WTC11 (cell line): ENCODE measurements at places on chromosomes 13 and 19.

- no peak for DNase-seq
These were observed 8.6 kb downstream of the LILRA6 start for GRCh38 chr19:54233941-54234340.

- no peak for DNase-seq
These were observed 123.3 kb upstream of the TMTC4 start for GRCh38 chr13:100797921-100798320.

- DNase-seq: no peak
These were observed 5.7 kb downstream of the SLC7A9 start for GRCh38 chr19:32863841-32864240.

GRCh38 chr13:19561585-19561984 is 253 bp upstream of the TPTE2 start:
- no peak for DNase-seq

DNA sequence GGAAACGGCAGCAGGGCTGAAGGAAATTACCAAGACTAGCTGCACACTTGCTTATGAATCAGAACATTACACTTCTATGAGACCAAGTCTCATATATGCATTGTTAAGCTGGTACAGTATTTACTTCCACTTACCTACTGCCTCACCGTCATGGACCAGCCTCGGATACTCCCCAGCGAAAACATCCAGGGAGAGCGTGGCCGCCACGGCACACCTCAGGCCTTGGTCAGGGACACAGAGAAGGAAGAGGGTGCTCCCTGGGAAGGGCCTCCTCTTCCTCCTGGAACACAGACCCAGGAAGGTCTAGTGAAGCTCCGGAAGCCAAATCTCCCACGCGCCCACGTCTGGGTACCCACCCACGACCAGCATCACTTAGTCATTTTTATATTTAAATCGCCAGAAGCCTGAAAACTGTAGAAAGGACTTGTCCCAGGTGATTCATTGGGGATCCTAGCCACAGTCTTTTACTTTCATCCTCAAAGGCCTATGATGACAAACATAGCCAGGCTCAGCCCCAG is 24.4 kb upstream of the MTIF3 start:
- DNase-seq: no peak

DNA sequence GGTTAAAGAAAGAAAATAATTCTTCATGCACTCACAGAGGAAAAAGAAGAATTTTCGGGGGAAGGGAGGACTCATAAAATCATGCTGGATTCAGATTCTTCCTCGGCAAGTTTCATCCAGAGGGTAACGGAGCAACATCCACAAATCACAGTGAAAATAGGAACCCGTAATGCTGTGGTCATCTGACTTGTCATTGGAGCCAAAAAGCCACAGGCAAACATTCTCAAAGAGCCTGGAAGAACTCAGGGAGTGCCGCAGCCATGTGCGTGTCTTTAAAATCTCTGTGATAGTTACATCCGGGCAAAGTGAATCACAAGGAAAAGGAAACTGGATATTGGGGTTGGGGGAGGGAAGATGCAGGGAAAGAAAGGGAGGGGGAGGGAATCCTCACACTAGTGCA is 33.0 kb upstream of the VSTM2B start:
- no peak for DNase-seq

DNA sequence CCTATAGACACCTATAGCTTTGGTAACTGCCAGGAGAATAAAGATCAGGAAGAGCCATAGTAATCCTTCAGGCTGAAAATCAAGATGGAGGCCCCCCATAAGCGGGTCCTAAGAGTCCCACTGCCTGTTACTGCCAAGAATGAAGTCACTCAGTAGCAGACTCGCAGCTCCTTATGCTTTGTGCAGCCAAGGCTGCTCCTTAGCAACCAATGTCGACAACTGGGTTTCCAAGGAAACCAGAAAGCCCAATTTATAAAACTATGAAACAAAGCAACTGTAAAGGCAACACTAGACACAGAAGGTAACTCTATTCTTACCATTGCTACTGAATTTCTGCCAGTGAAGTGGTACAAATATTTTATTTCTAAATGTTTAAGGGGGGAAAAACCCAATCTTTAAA is 56.5 kb downstream of the DCLK1 start:
- DNase-seq: no peak

DNA sequence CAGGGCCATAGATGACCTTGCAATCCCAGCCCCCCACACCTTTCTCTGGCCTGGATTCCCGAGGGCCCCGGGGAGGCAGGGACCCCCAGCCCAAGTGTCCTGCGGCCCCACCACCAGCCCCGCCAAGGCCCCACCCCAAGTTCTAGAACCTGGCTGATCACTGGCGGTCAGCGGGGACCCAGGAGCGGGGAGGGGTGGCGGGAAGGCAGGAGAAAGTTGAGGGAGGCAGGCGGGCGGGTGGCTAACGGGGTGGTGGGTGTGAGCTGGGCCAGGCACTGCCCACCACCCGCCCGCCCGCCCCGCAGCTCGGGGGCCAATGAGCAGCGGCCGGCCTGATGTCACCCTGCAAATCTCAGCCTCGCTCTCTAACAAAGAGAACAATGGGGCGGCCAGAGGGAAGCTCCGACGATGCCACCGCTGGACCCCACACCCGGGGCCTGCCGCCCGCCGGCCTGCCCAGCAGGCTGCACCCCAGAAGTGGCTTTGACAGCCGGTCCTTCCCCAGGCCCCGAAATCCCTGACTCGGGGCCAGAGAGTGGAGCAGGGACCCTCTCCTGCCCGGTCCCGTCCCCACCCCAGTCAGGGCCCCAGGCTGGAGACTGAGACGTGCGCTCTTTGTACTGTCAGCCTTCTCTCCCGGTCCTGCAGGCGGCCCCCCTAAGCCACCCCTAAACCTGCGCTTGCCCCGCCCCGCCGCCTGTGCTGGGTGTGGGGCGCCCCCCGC is 1.6 kb downstream of the MEX3D start:
- DNase-seq: peak; percentile 74

DNA sequence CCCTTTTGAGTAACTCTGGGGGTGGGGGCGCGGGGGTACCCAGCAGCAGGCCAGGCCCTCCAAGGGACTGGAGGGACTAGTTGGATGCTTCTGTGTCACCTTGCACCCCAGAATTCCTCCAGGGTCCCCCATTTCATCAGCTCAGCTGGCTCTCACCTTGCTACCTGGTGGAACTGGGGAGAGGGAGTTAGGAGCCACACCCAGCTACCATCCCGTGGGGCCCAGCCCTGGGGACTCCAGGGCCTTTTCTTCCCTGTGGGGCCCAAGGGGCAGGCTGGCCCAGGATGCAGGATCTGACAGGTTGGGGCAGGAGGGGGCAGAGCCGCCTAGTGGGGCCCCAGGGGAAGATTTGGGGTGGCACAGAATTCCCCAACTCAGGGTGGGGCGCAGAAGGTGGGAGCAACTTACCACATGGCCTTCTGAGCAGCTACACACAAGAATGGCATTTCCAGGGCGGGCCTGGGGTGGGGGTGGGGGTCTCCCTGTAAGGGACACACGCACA is 32.8 kb upstream of the NANOS3 start:
- no peak for DNase-seq

GRCh38 chr13:39811696-39812095 is 156.2 kb downstream of the COG6 start:
- no peak for DNase-seq

- DNase-seq: no peak
These were observed 904 bp upstream of the ALOX5AP start for GRCh38 chr13:30734439-30734838.

DNA sequence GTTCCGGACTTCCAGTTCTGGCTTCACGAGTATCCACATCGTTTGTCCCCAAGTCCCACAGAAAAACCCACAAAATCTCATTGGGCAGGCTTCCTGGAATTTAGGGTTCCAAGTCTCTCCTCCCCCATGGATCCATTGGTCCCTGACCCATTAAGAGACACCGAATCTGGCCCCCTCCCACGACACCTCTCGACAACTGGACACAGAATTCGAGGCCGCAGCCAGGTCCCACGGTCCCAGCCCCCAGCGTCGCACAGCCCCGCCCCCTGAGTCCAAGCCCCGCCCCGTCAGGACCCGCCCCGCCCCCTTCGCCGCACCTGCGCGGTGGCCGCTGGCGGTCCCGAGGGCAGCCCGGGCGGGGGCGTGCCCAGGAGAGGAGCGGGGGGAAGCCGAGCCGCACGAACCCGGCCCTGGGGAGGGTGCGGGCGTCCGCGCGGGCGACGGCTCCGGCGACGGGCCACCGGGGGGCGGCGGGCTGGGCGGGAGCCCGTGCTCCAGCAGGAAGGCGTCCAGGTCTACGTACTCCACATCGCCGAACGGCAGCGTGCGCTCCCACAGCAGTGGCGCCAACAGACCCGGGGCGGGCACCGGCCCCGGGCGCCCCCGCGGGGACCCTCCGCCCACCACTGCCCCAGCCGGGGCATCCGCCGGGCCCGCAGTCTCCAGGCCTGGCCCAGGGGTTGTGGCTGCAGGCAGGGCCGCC is 1.8 kb downstream of the DBP start:
- DNase-seq: peak; percentile 73

- DNase-seq: peak; percentile 54
These were observed 5.5 kb downstream of the ACTMAP start for GRCh38 chr19:40744554-40745401.

DNA sequence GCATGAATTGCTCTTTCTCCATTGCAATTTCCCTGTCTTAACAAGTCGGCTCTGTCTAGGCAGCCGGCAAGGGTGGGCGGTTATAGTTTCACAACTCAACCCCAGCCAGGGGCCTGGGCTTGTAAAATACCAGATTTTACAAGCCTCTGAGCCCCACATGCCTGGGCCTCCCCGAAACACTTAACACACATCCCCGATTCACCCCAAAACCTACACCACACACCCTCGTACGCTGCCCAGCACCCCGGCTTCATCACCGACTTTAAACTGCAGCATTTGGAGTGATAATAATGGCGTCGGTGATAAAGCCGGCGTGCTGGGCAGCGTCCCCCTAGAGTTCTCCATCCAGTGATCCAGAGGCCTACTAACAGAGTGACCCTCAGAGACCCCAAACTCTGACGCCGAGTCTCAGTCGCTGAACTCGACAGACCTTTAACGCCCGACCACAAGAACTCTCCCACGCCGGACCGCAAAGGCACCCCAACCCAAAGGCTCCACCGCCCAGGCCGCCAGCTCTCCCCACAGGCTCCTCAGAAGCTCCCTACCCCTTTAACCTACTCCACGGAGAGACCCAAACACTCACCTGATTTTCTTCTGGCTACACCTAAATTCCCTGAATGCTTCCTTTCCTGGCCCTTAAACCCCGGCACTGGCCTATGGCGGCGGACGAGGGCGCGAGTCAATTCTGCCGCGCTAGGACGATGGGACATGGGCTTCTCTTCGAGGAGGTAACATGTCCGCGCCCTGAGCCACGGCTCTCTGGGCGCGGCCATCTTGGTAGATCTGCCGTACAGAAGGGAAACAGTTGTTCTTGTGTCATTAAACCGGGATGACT is at the start of gene ZNF649:
TSS of gene ZNF649 (minus strand) at position 687 of the 835 bp plus-strand sequence. CDS start 4,910 bp downstream, outside the sequence.
- peak; percentile 88 for DNase-seq

GRCh38 chr13:45781553-45782326 is 69.8 kb downstream of the SIAH3 start:
- DNase-seq: no peak

DNA sequence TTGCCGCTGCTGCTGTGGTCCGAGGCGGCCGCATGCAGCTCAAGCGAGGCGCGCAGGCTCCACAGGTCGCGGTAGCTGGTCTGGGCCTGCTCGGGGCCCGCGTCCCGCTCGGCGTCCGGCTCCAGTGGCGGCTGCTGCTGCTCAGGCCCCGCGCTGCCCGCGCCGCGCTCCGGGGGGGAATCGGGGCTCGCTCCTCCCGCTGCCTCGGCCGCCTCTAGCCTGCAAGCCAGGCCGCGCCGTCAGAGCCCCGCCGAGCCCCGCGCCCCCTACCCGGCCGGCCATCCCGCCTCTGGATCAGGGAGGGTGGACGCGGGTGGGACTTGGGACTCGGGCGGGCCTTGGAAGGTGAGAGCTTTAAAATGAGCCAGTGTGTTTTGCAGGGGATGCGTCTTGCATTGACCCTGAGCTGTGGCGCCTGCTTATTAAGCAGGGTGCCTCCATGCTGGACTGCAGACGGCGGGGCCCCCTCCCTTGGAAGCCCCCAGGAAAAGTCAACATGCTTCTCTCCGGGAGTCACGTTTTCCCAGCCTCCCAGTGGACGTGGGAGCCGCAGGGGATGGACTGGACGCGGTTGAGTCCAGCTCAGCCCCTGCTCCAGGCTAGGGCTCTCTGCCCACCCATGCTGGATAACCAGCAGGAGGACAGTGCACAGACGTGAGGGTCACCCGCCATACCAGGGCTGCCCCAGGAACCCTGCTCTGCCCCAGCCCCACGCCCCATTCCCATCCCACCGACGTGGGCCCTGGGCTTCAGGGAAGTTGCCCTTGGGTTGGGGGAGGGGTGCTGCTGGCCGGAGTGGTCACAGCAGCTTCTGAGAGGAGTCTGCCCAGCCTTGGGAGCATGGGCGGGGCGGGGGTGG is 7.7 kb downstream of the CBARP start:
- no peak for DNase-seq
